Right renal cortex interstitium (tissue), 3 donors: ENCODE measurements at places on chromosomes 5 and 9. TPM values are rescaled to one million over a fixed set of nuclear protein-coding genes. Genes with fewer than 3 reads are reported as not detected.

The PCDHB4 gene
- 1.9 TPM for polyA plus RNA-seq

DNA sequence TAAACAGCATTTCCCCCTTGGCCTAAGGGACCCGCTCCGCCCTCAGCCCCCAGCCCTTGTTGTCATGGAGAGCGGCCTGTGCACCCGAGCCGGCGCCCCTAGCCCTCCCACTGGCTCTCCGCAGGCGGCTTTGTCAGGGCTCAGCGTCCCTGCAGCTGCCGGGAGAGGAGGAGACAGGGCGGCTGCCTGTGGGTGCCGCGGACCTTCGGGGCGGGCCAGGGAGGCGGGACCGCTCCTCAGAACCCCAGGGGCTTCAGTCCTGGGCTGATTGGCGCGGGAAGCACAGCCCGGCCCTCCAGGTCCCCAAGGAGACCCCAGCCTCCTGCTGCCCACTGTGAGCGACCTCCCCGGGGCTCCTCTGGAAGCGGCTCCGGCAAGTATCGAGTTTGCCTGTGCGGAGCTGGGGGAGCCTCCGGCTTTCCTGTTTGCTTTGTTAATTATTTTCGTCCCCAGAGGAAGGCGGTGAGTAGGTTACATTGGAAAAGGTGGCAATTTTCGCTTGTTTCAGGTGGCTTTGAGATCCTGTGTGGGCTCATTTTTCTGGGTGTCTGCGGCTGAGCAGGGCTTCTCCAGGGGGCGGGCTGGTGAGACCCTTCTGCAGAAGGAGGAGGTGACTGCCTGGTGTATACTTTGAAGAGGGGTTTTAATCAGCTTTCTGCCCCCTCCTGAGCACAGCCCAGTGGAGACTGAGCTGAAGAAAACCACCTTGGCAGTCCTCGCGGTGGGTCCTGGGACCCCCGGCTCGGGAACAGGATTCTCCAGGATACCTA is at the start of gene FGD3:
FGD3 (plus strand) TSS at position 256 of the 770 bp plus-strand sequence. CDS start 28,734 bp downstream, outside the sequence.
- DNase-seq: no peak

The PCDHGB4 gene
- 5.3 TPM for polyA plus RNA-seq

DNA sequence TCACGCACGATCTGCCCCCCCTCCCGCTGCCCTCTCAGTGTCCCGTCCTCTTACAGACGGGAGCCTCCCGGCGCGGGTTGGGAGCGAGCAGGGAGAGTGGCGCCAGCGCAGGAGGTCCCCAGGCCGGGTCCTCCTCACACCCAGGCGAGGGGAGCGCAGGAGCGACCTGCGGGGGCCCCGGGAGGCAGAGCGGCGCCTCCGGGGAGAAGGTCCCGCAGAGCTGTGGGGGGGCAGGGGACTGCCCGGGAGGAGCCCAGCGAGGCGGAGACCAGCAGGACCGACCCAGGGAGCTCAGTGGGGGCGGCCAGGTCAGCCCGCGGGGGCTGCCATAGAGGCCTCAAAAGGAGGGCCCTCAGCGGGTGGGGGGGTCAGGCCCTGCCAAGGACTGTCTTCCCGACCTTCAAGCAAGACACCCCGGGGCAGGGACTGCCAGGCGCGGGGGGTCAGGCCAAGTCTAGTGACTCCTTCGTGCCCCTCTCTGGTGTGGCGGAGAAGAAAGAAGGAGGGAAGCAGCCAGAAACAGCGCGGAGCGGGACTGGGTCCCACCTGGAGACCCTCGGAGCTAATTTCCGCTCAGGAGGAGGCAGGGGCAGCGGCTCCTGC is 123.3 kb upstream of the ERCC6L2 start:
- no peak for DNase-seq

The GGTA1 gene
- 6.7 TPM for polyA plus RNA-seq

GRCh38 chr5:138149530-138149929 is 10.3 kb upstream of the NME5 start:
- no peak for DNase-seq
